OCI-M1 (cell line): ENCODE measurements at places on chromosomes 7 and 10.

DNA sequence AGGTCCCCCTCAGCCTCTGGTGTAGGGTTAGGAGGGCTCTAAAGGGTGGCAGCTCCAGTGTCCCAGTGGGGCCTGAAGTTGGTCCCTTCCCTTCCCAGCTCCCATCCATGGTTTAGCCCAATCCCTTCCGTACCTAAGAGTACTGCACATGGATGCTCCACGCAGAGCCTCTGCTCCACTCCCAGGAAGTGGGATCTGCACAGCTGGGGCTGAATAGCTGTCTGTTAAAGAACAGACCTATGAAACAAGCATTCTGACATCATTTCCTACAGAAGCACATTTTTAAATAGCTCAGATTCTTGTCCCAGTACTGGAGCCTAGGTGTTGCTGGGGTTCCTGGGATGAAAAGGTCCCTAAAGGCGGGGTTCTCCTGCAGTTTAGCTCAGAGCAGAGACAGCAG, 135.9 kb downstream of the ZMYND11 start:
- no peak for DNase-seq

- DNase-seq, result peak; percentile 36
Measured at GRCh38 chr7:29189743-29190201, 4.8 kb upstream of the CHN2 start.

GRCh38 chr10:113093188-113094113, 143.4 kb downstream of the TCF7L2 start:
- DNase-seq, result no peak

DNA sequence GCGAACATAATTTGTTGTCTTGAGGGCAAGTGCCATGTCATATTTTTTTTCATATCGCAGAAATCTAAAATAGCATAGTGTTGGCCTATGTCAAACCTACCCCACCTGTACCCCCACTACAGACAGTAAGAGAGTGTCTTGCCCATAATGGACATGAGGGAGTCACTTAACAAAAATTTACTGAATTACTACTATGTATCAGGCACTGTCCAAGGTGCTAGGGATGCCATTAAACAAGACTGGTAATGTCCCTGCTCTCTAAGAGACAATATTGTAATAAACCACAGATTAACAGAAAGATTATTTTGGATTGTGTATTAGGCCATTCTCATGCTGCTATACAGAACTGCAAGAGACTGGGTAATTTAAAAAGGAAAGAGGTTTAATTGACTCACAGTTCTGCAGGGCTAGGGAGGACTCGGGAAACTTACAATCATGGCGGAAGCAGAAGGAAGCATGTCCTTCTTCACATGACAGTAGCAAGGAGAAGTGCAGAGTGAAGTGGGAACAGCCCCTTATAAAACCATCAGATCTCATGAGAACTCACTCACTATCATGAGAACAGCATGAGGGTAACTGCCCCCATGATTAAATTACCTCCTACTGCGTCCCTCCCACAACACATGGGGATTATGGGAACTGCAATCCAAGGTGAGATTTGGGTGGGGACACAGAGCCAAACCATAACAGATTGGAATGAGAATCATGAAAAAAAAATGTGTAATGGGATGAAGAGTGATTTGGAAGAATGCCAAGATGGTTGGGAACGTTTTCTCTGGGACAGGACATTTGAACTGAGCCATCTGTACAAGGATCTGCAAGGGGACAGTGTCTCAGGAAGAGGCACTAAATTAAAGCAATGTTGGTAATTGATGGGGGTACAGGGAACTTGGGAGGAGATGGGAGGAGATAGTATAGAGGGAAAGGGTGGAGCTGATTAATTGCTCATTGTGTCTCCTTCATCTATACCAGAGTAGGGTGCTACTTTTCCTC, 108.5 kb downstream of the FAM107B start:
- no peak for DNase-seq

DNA sequence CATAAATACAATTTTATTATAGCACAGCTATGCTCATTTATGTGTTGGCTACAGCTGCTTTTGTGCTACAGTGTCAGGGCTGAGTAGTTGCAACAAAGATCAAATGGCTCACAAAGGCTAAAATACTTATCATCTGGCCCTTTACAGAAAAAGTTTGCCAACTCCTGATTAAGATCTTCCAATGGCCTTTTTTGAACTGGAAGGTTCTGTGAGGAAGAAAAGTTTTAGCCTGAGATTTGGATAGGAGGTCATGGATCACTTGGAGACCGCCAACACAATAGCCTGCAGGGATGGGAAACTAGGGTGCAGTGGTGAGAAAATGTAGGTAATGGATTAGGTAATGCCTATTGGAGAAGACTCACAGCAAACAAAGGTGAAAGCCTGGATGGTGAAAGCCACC, 169.8 kb downstream of the NOC3L start:
- DNase-seq, result no peak

GRCh38 chr7:104089612-104090011, 100.2 kb upstream of the RELN start:
- DNase-seq, result no peak

GRCh38 chr10:12973149-12973718, 28.3 kb downstream of the CCDC3 start:
- no peak for DNase-seq

DNA sequence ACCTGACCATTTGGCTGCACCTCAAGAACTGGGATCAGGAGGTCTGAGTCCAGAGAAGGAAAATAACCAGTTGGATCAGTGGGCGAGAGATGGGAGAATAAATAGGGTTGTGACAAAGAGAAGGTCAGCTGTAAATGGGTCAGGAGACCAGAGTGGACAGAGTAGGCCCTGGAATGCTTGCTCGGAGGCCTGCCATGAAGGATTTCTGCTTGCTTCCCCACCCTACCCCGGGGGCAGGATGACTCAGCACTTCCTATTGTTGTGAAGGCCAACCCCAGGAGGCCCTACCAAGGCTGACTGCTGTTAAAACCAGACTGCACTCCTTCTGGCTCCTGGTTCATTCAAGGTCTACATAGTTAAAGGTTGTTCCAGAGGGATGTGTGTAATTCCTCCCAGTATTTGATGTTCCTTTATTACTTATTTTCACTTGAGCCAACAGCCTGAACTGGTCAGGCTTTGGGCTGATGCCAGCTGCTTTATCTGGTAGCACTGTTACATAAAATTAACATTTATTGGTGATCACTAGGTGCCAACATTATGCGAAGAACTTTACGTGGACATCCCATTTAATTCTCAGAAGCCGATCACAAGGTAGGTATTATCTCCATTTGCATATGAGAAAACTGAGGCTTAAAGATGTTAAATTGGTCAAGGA, 27.3 kb upstream of the IFRD1 start:
- peak; percentile 63 for DNase-seq
